Right atrium auricular region (tissue), 2 donors: ENCODE measurements at places on chromosomes 11 and 22.

DNA sequence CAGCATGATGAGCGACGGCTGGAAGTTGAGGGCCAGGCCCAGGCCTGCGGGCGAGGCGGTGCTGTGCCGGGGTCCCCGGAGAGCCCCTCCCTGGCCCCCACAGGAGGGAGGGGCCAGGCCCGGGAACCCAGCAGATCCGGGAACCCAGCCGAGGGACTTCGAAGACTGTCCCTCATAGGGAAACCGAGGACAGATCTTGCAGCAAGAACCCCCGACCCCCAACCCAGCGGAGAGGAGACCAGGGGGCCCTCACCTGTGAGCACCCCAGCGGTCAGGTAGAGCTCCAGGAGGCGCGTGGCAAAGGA is 2.4 kb downstream of the SLC16A8 start:
- no peak for DNase-seq

- peak; percentile 77 for DNase-seq
Measured at GRCh38 chr11:57527056-57527631, 3.4 kb downstream of the TIMM10 start.

DNA sequence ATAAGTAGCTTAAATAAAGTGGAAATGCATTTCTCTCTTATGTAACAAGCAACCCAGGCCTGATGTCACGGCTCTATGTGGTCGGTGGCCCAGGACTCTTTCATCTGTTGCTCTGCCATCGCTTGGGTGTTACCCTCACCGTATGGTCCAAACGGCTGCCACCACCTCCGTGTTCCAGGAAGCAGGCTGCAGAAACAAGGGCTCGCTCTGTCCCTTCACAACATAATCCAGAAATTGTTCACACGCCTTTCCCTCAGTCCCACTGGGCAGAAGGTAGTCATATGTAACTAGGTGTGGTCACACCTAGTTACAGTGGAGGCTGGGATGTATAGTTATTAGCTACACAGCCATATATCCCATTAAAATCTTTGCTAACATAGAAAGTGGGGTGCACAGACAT is 421.0 kb downstream of the SOX6 start:
- DNase-seq: no peak

DNA sequence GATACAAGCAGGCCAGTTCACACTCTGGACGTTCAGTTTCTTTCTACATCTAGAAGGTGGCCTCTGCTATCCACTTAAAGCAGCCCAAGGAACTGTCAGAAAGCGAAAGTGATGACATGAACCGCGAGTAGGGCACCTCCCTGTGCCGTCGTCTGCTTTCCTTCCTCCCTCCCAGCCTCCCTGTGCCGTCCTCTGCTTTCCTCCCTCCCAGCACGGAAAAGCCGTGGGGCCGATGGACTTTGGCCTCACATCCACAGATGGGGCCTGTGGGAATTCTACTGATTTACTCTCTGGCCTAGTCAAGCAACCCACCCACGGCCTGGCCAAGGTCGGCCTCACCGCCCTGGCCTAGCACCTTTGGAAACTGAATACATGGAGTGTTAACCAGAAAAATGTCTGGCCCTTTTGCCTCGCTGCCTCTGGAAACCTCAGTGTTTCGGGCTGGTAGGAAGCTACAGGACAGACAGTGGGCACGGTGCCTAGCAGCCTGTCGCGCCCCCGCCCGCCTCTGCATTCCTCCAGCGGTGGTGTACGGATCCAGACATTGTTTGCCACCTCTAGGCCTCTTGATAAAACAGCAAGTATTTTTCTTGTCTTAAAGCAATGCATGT is 14.2 kb downstream of the PEX26 start:
- DNase-seq: peak; percentile 77

DNA sequence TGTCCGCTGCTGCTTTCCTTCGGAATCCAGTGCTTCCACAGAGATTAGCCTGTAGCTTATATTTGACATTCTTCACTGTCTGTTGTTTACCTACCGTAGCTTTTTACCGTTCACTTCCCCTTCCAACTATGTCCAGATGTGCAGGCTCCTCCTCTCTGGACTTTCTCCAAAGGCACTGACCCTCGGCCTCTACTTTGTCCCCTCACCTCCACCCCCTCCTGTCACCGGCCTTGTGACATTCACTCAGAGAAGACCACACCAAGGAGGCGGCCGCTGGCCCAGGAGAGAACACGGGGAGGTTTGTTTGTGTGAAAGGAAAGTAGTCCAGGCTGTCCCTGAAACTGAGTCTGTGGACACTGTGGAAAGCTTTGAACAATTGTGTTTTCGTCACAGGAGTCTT is 15.4 kb upstream of the ST14 start:
- DNase-seq: no peak

DNA sequence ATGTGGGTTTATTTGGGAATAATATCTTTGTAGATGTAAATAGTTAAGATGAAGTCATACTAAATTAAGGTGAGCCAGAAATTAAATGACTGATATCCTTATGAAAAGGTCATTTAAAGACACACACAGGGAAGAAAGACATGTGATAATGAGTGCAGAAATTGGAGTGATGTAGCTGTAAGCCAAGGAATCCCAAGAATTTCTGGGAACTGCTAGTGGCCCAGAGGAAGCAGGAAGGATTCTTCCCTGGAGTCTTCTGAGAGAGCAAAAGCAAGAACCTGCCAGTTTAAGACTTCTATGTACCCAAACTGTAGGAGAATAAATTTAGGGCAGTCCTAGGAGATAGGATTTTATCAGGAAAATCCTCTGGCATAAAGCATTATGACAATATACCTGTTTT is 66.9 kb downstream of the LRRC4C start:
- no peak for DNase-seq

- peak; percentile 87 for DNase-seq
Measured at GRCh38 chr11:128451652-128452470, 135.5 kb downstream of the ETS1 start.

DNA sequence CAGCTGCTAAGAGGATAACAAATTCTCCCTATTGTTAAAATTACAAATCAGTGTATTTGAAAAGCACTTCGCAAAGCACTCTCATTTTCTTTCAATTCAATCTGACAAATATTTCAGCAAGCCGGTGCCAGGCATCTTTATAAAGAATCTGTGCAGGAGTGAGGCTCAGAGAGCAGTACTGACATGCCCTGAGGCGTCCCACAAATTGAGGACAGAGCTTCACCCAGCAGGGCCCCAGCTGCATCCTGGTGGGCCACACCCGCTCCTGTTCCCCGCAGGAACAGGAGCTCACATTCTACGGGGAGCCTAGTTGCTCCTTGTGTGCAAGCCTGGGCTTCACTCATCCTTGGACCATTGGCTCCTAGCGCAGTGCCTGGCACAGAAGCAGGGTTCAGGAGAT is 60.9 kb upstream of the EIF3D start:
- DNase-seq: no peak

DNA sequence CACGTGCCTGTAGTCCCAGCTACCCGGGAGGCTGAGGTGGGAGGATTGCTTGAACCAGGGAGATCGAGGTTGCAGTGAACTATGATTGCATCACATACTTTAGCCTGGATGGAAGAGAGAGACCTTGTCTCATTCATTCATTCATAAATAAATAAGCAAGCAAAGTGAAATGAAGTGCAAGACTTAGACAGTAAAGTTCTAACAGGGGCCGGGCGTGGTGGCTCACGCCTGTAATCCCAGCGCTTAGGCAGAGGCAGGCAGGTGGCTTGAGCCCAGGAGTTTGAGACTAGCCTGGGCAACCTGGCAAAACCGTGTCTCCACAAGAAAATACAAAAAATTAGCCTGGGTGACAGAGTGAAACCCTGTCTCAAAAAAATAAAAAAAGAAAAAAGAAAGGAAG is 1.6 kb upstream of the ZNF280A start:
- no peak for DNase-seq

DNA sequence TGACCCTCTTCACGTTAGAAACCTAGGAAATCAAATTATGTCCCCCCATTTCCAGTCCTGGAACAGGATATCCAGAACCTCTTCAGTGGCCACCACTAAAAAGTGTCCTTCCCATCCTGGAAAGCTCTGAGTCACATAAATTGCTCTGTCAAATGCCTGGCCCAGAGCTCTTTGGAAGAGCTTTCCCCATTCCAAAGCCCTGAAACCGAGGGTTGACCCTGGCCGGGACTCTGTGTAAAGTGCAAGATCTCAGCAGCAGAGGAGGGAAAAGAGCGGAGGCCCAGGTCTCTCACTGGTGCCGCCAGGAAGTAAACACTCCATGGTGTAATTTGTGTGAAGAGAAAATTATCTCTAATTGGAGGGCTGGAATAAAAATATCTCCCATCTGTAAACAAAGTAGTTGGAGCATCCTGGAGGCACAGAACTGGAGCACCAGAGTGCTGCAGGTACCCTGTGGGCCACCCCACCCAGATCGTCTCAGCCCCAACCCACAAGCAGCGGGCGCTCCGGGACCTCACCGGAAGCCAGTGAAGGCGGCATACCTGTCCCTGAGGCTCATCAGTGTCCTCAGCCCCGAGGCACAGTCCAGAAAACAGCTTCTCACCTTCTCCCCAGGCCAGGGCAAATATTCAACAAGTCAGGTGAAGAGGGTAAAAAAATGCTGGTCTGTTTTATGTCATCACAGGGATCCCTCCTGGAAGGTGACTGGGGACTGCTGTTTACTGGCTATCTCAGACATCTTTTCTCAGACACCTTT is 4.7 kb upstream of the JAM3 start:
- DNase-seq: no peak

GRCh38 chr11:103624708-103625623 is 411.5 kb upstream of the DDI1 start:
- DNase-seq: no peak

DNA sequence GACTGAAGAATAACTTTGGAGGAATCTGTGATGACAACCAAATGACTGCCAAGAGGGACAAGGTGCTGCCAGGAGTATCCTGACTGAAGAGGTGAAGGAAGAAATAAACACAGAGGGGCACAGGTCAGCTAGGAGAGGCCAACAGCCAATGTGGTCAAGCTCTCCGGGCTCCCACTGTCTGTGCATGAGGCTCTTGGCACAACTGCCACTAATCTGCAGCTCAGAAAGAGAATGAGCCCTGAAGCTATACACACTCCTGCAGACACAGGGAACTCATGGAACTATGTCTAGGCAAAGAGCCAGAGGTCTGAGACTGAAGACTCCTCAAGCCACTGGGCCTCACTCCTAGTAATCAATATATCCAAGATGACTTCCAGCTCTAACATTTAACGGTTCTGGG is 7.0 kb downstream of the THRSP start:
- no peak for DNase-seq

DNA sequence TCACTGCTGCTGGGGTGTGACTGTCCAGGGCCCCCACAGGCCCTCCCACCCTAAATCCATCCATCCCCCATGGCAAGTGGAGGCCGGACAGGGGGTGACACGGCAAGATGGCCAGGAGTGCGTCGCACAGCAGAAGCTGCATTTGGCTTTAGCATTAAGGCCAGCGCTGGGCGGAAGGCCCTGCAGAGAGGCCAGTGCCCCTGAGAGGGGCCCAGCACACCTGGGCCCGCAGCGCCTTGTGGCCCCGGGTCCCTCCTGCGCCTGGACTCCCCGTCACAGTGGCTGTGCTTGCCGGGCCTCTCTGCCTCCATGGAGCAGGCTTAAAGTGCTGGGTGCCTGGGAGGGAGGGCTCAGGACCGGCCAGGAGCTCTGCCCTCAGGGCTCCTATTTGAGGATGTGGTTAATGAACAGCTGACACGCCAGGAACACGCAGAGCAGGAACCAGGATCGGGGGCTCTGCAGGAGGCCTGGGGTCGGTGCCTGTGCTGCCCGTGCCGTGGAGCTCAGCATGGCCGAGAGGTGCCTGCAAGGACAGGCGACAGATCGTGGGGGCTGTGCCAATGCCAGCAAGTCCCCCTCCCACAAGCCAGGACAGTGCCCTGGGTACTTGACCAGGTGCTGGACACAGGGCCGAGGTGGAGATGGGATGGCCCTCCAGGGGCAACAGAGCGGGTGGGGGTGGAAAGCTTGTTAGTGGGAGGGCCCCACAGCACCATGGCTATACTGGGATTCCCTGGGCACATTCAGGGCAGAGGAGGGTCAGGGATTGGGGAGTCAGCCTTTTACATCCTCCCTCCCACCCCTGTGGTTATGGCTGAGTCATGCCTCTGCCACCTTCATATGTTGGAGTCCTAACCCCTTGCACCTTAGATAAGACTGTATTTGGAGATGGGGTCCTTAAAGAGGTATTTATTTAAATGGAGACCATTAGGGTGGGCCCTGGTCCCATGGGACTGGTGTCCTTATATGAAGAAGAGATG is 30.9 kb upstream of the CARS1 start:
- DNase-seq: no peak

DNA sequence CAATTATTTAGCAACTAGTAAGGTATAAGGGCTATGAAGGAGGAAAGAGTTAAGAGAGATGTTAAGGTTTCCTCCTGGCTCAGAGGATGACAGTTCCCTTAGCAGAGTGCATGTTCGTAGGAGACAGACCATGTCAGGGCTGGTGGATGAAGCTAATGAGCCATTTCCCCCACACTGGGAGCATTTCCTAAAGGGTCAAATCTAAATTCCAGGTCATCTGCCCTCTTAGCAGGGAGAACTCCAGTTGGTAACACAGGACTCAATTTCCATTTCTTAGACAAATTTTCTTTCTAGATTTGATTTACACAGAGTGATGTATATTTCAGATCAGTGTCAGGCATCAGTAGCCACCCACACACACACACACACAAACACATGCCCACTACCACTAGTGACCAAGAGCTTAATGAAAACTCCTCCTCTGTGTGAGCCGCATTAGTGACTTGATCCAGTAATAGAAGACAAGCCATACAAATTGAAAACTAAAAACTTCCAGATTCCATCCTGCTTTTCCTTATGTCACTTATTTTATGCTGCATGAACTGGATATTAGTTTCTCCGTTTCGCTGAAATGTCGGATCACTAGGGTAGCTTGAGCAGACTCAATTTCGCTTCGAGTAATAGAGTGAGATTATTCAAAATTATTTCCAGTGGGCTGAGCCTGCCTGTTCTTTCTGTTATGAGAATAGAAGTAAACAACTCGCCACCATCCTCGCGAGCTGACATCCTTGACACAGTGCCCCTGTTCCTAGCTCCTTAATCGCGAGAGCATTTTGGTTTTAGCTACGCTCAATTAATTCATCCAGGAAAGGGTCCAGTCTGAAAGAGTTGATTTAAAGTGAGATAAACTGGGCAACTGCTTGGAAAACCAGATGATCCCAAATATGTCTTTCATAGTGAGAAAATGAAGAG is 582.6 kb downstream of the SOX6 start:
- DNase-seq: no peak

- peak; percentile 51 for DNase-seq
Measured at GRCh38 chr11:2796091-2796490, 89.5 kb downstream of the CDKN1C start.

DNA sequence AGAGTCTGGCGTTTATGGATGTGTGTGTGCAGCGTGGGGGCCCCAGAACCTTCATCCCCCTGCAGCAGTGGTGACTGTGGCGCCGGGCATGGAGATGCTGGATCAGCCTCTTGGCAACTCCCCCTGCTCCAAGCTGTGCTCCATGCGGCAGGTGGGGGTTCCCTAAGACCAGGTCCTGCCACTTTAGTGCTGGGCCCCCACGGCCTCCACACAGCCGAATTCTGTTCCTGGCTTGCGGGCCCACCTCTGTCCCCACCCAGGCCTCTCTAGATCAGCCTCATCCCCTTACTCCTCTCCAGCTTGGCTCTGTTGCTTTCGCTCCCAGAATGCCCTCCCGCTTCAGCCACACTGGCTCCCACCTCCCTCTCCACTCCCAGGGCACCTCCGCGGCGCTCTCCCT is 59.6 kb downstream of the TRMU start:
- DNase-seq: no peak

- DNase-seq: no peak
Measured at GRCh38 chr11:37560346-37560745, 962.3 kb upstream of the RAG2 start.

GRCh38 chr11:46130286-46130940 is 9.2 kb upstream of the PHF21A start:
- DNase-seq: no peak

GRCh38 chr11:132373405-132374143 is 1003.2 kb downstream of the NTM start:
- DNase-seq: no peak

GRCh38 chr22:46581538-46582244 is 38.5 kb upstream of the GRAMD4 start:
- DNase-seq: no peak
